ENCODE measurements at places on chromosomes 7 and 10.

DNA sequence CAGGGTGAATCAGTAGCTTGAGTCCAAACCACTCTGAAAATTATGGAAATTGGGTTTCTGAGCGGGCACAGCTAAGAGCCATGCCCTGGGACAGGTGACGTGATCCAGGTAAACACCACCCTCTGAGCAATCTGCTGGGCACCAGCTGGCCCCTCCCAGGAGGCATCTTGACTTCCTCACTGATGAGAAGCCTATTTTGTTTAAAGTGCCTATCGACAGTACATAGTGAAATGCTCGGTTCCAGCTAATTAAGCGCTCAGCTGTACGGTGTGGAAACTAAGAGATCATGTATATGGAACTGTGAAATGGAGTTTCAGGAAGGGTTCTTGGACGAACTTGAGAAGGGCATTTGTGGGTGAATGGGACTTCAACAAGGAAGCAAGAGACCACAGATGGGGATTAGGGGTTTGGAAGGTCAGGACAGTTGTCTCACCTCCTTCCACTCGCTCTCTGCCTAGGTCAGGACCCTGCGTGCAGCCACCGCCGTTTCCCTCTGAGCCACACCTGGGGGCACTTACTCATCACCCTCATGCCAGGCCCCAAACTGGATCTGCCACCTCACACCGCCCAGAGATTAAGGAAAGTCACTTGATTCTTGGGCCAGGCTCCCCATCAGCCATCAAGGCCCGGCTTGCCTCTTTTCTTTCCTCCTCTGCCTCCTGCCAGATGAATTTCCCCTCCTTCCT, 3.2 kb downstream of the ITPRIP start:
- DNase-seq: no peak

DNA sequence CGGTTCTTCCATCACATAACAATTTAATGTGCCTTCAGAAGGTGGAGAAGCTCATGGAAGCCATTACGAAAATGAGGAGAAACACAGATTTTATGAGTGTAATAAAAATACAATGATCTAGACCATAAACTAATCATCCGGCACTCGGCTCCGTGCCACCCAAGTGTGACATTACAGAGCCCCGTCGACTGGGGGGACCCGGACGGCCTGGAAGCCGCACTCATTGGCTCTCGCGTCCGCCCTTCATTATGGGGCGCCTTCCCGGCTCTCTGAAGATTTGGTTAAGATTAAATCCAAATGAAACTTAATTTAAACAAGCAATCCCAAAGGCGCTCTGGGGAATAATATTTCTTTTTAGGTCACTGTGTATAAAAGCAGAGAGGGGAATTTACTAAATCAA, 242.6 kb downstream of the DNAJB6 start:
- DNase-seq: no peak

GRCh38 chr7:123655614-123656013, at the start of gene LMOD2:
Gene LMOD2 (plus strand): TSS chr7:123655866. CDS start chr7:123655964, 98 bp downstream.
- no peak for DNase-seq

DNA sequence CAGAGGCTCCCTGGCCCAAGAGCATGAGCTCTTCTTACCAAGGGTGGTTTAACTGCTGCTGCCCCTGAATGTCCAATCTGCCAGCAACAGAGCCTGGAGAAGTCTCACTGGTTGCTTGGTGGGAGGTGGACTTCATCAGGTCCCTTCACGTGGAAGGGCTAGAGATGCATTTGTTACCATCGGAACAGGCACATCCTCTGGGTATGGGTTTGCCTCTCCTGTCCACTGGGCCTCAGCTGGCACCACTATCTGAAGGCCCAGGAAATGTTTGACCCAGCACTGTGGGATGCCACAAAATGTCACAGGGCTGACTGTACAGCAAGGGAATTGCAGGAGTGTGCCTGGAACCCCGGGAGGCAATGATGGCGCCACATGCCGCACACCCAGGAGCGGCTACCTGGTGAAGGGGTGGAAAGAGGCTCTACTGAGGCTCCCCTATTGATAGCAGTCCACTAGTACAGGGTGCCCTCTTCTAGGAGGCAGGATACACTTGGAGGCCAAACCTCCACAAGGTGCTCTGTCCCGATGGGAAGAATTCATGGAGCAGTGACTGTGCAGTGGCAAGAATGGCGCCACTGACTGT, 603.1 kb upstream of the MGMT start:
- no peak for DNase-seq

DNA sequence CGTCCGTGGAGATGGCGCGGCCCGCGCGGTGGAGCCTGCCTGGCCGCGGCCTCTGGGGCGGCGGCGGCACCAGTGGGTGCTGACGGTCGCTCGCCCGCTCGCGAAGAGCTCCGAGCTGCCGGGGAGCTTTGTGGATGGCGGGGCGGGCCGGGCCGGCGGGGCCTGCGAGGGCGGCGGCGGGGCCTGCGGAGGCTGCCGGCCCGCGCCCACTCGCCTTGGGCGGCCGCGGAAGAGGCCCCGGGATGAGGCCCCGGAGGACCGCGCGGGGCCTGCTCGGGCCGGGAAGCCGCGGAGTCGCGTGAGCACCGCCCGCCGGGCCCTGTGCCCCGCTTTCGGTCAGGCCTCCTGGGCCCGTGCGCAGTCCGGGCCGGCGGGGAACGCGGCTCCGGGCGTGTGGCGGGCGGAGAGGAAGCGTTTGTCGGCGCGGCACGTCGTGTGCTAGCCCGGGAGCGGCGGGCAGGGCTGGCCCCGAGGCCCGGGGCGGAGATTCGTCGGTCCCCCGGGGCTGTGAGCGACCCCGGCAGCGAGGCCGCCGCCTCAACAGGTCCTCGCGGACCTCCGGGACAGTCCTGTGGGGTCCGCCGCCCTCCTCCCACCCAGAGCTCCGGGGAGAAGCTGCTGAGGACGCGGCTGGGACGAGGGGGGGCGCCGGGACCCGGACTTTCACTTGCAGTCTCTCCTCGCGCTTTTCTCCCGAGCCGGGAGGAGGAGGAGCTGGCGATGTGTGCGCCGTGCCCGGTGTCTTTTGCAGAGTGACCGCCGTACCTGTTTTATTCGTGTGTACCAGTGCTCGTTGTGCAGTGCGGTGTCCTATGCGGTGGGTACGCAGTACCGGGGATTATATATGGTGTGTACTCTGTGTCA, 578 bp downstream of the ZMYND11 start:
- DNase-seq: no peak

GRCh38 chr10:116743266-116744064, 1.1 kb upstream of the HSPA12A start:
- DNase-seq: no peak

DNA sequence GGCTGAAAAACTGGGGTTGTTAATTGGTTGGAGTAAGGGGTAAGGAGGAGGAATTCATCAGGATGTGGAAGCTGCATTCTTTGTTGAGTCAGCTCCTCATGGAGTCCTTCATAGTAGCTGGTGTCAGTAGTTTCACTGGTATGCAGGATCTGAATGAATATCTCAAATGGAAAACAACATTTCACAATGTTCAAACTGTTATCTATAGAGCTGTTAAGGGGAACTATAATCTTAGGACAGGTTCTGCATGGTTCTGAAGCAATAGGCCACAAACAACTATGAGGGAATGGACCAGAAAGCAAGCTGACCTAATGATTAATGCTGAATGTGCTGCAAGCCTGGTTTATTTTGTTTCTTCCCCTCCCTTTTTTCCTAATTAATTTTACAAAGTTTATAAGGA, 225.8 kb downstream of the IPMK start:
- DNase-seq: no peak

GRCh38 chr10:4646547-4646946, 179.5 kb upstream of the AKR1E2 start:
- DNase-seq: no peak

- no peak for DNase-seq
Measured at GRCh38 chr7:113491305-113491704, 373.0 kb upstream of the SMIM30 start.

All from HFF-Myc (cell line).